NCI-H1105 (cell line): ENCODE measurements at places on chromosomes 11 and 22.

- DNase-seq = no peak
These were observed 2.5 kb downstream of the KRTAP5-4 start for GRCh38 chr11:1619449-1619848.

DNA sequence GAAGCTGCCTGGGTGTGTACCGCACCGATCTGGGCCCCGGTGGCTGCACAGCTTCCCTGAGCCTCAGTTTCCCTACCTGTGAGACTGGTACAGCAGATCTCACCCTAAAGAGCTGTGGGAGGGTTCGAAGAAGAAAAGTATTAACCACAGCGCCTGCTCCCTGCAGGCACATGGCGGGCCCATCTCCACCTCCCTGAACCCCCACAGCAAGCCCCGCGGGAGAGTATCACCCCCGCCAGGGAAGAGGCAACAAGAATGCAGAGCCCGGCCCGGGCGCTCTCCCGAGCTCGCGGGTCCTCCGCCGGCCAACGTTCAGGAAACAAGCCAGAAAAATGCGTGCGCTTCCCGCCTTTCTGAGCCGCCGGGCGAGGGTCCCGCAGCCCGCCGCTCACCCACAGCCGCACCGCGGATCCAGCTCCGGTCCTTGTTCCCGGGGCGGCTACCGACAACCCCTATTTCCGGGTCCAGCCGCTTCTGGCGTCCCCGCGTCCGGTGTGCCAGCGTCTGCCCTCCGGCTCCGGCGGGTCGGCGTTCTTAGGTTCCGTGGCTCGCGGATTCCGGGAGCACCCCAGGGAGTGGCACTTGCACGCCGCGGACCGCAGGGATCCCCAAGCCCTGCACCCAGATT, at the start of gene TOP3B:
Gene TOP3B (minus strand): TSS at position 450 of the 628 bp plus-strand sequence. CDS start 7,078 bp downstream, outside the sequence.
- DNase-seq = peak; percentile 70

GRCh38 chr11:47577460-47578041, 1.2 kb downstream of the KBTBD4 start:
- DNase-seq = no peak

- DNase-seq = no peak
These were observed 16.2 kb downstream of the CSF2RB start for GRCh38 chr22:36929621-36930020.

GRCh38 chr11:44066732-44067141, 667 bp downstream of the ACCS start:
- DNase-seq = no peak

- DNase-seq = no peak
These were observed 7.3 kb upstream of the PTPN5 start for GRCh38 chr11:18798799-18799469.

- DNase-seq = peak; percentile 95
These were observed 52.9 kb upstream of the FDX1 start for GRCh38 chr11:110376711-110377324.

GRCh38 chr22:44648821-44649565, 53.0 kb upstream of the PRR5 start:
- no peak for DNase-seq

DNA sequence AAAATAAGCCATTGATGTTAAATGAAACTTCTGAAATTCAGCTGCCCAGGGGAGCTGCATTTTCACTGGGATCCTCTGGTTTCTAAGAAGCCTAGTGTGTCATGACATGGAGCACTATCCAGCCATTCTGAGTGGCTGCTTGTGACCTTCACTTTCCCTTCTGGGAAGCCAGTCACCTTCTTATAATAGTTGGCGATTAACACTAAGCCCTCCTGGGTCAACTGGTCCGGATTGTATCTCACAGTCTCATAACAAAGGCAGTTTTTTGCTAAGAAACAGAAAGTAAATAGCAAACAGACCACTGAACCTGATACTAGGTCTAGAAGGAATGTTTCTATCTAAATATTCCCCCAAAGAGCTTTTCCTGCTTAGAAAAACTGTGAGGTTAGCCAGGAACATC, 7.9 kb downstream of the CSRP3 start:
- DNase-seq = no peak

DNA sequence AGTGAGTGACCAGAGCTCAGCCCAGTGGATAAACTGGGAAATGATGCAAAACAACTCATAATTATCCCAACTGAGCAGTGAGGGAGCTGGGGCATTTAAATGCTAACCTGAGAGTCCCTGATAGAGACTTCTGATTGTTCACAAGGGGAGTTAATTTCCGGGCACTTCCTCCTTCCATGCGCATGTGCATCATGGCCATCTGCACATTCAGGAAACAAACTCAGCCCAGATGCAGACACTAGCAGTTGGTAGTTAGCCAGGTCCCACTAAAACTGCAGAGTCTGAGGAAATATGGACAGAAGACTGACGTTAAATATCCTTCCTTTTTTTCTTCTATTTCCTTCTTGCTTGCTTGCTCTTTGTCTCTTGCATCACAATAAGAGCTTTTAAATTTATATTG, 852.1 kb upstream of the LRRC4C start:
- DNase-seq = no peak

DNA sequence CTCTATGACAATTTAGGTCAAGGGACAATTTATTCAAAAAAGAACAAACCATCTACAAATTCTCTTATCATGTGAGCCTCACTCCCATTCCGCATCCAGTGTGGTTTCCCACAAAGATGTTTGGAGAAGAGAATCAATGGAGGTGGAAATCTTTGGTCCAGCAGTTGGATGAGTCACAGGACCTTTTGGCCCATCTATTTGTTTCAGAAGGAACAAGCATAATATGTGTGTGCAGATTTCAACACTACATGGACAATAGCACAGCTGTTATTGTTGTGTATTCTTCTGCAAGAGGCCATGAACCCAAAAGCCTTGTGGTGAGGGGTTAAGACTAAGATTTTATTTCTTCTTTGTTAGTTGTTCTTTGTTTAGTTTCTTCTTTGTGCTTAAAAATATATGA, 61.6 kb downstream of the OR10A6 start:
- DNase-seq = no peak

DNA sequence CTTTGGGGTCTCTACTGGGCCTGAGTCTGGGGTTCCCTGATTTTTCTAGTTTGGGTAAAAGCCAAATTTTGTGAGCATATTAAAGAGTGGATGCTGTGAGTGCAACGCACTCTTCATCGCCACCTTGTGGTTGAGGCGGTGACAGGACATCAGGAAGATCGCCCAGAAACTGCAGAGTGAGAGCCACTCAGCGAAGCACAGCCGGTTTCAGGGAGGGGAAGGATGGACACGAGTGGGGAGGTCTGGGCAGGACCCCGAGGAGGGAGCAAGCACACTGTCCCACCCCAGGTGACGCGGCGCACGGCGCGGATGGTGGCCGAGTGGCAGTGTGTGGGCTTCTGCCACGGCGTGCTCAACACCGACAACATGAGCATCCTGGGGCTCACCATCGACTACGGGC, 9.1 kb downstream of the SELENOO start:
- peak; percentile 22 for DNase-seq

- DNase-seq = no peak
These were observed 785 bp downstream of the WT1 start for GRCh38 chr11:32434356-32435151.

DNA sequence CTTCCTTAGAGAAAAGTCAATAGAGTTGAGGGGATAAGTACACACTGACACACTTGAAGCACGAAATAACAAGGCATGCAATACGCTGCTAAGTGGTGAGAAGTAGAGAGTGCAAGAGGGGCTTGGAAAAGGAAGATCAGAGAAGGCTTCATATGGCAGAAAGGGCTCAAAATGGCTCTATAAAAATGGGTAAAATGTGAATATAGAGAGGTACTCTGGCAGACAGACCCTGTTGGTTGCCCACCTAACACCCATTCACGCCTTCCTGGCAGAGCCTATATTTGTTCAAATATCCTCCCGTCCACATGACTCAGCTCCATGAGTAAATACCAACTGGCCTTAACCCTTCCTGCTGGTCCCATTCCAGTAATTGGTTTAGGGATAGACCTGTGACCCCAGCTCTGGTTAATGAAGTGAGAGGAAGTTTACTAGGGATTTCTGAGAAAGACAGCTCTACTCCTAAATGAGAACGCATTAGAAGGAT, 38.9 kb upstream of the CCDC34 start:
- no peak for DNase-seq

DNA sequence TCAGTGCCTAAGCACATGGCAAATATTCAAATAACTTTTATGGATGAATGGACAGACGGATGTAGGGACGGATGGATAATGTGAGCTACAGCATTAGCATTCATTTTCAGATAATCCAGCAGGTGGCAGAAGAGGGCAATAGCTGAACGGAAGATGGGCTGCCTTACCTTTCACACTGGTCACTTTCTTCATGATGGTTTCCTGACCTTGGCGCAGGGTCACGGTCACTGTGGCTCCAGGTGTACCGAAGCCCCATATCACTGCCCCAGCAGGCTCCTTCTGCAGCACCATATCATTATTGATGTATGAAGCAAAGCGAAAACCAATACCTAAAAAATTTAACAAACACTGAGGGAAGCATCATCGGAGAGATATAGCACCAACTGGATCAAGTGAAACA, 4.3 kb downstream of the SIAE start:
- DNase-seq = peak; percentile 49

GRCh38 chr11:126414615-126415014, 59.1 kb downstream of the ST3GAL4 start:
- DNase-seq = no peak

GRCh38 chr11:117881217-117881616, 4.8 kb upstream of the FXYD6 start:
- DNase-seq = no peak

DNA sequence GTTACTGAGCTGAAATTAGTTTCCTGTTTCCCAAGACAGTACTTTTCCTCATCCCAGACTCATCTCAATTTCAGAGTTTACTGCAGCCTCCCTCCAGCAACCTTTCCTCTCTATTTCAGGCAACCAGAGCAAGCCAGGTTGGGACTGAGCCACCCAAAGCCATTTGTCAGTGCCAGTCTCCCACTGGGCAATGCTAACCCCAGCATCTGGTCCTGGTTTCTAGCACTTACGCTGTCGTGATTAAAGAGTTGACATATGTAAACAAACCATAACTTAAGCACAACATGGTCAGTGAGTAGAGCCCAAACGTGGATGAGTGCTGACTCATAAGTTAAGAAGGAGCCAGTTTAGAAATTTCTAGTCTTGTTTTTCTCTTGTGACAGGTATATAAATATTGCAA, 119.6 kb upstream of the BLID start:
- DNase-seq = no peak

DNA sequence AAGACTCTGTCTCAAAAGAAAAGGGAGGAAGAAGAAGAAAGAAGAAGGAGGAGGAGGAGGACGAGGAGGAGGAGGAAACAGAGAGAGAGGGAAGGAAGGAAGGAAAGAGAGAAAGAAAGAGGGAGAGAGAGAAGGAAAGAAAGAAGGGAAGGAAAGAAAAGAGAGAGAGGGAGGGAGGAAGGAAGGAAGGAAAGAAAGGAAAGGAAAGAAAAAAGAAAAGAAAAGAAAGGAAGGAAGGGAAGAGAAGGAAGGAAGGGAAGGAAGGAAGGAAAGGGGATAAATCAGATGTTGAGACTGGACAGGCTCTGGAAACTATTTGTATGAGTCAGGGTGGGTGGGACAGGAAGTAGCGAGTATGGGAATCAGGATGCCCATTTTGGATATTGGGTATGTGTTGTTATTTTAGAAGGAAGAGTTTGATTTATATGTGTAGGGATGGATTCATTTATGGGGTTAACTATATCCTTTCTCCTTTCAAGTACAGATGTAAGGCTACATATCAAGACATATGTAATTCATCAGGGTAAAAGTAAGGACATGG, 6.0 kb upstream of the RPL3 start:
- DNase-seq = no peak

GRCh38 chr11:87265979-87266378, 228.2 kb downstream of the TMEM135 start:
- no peak for DNase-seq

DNA sequence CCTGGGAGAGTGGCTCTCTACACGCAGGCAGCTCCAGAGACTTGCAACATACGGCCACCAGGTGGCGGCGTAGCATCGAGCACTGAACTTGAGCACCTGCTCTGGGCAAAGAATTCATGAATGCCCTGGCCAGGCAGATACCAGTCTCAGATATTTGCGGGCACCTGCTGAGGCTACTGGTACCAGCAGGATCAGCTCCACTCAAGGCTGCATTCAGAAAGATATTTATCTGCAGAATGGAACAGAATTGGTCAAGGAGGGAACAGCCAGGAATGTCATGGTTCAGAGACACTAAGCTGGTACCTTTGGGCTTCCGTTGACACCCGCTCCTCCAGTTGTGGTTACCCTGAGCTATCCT, 10.8 kb upstream of the CCDC86 start:
- peak; percentile 81 for DNase-seq

GRCh38 chr11:110141812-110142211, 48.6 kb downstream of the ZC3H12C start:
- DNase-seq = no peak

GRCh38 chr22:49259839-49260615, 567.6 kb downstream of the BRD1 start:
- DNase-seq = no peak

DNA sequence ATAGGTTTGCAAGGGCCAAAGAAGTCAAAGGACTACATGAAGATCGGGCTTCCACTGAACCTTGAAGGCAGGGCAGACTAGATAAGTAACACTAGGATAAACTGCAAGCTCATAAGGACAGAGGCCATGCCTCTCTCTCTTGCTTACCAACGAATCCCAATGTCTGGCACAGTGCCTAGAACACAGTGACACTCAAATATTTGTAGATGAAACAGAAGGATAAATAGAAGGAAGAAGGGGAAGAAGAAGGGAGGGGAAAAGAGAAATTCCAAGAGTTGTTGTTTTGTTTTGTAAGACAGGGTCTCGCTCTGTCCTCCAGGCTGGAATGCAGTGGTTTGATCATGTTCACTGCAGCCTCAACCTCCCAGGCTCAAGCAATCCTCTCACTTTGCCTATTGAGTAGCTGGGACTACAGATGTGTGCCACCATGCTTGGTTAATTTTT, 26.9 kb downstream of the SIK3 start:
- DNase-seq = peak; percentile 39

GRCh38 chr11:83259559-83259958, 26.6 kb downstream of the CCDC90B start:
- DNase-seq = no peak

GRCh38 chr11:117189191-117189940, 9.8 kb upstream of the TAGLN start:
- DNase-seq = no peak

GRCh38 chr22:24355574-24355973, 71.8 kb upstream of the ADORA2A start:
- DNase-seq = no peak

DNA sequence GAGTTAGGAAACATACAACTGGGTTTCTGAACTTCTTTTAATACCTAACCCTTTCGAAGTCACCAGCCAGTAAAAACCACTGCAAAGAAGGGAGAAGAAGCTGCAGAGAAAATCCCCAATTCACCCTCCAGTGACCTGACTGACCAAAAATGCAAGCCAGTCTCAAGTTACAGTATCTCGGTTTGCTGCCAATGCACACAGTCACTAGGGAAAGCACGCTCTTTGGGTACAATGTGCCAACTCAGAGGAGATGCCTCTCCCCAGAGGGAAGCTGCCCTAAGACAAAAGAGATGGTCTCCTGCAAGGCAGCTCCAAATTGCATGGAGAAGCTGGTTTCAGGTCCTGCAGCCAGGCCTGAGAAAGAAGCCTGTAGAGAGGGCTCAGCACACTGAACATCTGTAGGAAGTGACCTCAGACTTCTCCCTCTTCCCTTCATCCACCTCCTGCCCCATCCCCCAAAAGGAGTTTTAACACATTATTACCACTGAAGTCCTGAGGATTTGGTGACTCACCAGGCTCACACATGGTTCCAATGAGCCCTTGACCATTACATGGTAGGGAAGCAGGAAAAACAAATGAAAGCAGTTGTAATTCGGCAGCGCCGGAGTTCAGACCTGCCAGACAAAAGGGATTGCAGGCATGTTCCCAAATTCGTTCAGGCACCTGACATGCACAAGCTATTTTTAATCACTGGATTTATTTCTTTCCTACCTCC, 90.1 kb downstream of the ETS1 start:
- no peak for DNase-seq
